Stimulated activated CD4-positive, alpha-beta T cell treated with anti-CD3 and anti-CD28 coated beads, Interleukin-2, amount 100 ng/mL, for 24 hours (primary cell): ENCODE measurements at places on chromosomes 7 and 10.

DNA sequence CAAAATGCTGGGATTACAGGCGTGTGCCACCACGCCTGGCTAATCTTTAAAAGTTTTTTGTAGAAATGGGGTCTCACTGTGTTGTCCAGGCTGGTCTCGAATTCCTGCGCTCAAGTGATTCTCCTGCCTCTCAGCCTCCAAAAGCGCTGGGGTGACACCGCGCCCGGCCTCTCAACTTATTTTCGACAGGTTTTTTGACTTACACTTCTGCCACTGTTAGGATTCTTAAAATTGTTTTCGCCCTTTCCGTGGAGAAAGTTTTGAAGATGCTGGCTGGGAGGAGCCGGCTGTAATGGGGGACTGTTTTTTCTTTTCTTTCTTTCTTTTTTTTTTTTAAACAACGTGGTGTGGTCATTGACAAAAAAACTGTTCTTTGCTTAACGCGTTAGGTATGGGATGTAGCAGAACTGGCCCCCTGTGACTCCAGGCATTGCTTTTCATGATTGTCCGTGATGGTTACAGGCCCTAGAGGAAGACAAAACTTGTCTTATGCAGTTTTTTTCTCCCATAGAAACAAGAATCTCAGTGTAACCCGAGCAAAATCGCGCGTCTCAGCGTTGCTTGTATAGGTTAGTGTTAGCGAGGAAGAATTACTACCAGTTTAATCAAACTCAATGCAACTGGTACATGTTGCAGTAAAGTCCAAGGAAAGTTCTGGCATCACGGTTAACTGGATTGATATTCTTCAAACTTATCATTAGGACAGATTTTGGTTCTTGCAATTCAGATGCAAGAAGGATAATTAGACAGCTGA is 72.2 kb downstream of the DAGLB start:
- DNase-seq: peak; percentile 25

GRCh38 chr7:2623698-2624014 is 8.1 kb upstream of the TTYH3 start:
- no peak for DNase-seq

- DNase-seq: peak; percentile 73
Measured at GRCh38 chr7:142626420-142627035, 122.7 kb upstream of the PRSS1 start.

DNA sequence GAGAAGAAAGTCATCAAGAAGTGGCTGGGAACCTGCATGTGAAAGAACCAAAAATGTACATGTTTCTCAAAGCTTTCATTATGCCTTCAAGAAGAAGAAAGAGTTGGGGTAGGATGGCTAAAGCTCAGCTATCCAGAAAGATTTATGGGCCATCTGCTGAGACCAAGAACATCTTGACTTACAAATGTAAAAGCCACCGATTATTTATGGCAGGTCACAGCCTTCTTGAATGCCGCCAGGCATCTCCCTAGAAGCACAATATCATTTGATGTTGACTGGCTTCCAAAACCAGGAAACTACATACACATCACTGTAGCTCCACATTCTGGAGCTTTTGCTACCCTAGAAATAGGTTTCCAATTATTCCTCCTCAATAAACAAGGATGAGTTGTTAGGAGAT is 254.2 kb upstream of the AOAH start:
- DNase-seq: no peak

- DNase-seq: no peak
Measured at GRCh38 chr10:33208166-33208565, 126.3 kb downstream of the NRP1 start.

DNA sequence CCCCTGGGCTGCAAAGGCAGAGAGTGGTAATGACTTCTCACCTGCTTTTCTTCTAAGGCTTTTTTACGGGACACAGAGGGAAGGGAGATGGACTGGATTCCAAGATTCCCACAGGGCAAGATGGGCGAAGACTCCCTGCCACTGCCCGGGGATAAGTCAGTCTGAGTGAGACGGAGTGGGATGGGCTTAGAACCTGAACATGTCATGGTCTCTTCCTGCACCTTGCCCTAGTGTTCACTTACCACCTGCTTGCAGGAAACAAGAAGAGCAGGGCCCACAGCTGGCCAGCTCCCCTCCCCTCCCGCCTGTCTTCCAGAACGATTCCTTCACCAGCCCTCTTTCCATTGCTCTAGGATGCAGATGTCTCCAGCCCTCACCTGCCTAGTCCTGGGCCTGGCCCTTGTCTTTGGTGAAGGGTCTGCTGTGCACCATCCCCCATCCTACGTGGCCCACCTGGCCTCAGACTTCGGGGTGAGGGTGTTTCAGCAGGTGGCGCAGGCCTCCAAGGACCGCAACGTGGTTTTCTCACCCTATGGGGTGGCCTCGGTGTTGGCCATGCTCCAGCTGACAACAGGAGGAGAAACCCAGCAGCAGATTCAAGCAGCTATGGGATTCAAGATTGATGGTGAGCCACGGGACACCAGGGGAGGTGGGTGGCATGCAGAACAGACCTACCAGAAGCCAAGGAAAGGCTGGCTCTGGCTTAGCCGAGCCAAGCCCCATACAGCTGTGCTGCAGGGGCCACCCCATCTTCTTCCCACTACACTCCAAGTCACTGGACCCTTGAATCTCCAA is 1.3 kb downstream of the SERPINE1 start:
- DNase-seq: no peak

- DNase-seq: no peak
Measured at GRCh38 chr10:95791425-95791979, 35.5 kb downstream of the ENTPD1 start.

DNA sequence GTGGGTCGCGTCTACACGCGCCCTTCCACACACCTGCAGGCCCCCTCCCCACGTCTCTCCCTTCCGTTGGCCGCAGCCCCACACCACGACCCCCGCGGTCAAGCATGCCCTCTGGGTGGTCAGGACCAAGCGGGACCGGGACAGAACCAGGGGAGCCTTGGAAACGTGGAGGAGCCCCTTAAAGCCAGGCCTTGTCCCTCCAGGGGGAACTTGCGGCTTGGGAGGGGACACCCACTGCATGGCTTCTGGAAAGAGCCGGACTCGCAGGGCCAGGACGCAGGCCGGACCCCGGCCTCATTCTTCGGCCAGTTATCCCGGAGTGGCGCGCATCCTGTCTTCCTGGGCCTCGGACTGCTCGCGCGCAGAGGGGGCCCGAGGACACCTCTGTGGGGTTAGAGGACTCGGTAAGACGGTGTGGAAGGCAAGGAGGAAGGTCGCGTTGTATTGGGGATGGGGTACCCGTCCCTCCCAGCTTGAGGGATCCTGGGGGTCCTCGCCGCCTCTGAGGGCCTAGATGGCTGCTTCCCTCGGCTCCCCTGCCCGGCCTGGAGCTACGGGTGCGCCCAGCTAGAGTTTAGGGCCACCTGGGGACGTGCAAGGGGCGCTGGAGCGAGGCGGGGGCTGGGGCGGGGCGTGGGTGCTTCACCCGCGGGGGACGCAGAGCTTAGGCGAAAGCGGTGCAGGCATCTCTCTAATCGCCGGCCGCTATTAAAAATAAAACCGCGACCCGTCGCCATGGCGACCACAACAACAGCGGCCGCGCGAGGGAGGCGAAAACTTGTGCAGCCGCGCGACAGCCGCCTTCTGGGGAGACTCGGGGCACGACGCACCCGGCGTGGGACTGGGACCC is 1.8 kb upstream of the PDGFA start:
- peak; percentile 36 for DNase-seq

GRCh38 chr7:138632826-138633602 is 68.1 kb downstream of the SVOPL start:
- no peak for DNase-seq

DNA sequence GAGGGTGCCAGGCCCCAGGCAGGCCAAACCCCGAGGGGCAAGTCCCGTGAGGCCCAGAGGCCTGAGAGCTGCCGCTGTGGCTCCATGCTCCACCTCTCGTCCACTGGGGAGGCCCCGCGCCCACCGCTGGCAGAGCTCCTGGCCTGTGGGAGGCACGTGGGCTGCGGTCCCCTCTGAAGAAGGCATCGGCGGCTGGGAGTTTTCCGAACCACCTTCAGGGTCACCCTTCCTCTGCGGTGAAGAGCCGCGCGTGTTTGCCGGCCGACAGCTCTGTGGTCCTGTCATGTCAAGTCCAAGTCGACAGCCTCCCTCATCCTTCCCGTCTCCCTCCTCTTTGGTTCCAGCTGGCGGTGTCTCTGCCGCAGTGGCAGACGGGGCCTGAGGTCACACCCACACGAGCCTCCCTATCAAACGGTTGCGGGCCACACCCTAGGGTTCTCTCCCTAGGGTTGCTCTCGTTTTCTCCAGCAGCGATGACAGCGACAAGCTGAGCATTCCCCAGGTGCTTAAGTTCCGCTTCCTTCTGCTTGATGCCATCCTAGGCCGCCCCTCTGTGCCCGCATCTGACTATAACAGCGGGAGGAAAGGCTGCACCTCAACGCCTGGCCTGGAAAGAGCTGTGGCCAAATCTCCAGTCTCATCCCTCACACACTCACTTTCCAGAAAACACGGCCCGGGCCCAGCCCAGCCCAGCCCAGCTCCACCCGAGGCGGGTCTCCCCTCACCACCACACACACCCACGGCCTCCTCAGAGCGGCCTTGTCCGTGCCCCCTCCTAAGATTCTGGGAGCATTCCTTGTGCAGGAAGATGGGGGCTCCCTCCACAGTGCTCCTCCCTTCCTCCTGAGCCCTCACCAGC is 185.0 kb downstream of the ELFN1 start:
- no peak for DNase-seq

GRCh38 chr10:104321725-104322415 is 16.4 kb downstream of the ITPRIP start:
- DNase-seq: no peak

GRCh38 chr7:155815332-155816191 is 3.3 kb upstream of the SHH start:
- DNase-seq: peak; percentile 84

DNA sequence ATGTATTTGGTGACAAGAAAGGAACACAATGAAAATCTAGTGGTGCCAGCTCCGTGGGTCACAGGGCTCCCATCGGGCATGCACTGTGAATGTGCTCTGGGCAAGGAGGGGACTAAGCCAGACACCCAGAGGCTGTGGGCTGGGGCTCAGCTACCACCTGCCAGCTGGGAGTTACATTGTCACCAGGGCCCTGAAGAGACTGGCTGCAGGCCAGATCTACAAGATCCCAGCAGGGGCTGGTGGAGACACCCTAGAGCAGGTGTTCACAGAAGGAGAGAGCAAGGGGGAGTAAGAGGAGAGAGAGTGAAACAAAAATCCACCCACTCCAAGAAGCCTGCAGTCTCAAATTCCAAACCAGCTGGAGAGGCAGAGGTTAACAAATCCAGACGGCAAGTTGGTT is 116.6 kb upstream of the ADCY1 start:
- no peak for DNase-seq

DNA sequence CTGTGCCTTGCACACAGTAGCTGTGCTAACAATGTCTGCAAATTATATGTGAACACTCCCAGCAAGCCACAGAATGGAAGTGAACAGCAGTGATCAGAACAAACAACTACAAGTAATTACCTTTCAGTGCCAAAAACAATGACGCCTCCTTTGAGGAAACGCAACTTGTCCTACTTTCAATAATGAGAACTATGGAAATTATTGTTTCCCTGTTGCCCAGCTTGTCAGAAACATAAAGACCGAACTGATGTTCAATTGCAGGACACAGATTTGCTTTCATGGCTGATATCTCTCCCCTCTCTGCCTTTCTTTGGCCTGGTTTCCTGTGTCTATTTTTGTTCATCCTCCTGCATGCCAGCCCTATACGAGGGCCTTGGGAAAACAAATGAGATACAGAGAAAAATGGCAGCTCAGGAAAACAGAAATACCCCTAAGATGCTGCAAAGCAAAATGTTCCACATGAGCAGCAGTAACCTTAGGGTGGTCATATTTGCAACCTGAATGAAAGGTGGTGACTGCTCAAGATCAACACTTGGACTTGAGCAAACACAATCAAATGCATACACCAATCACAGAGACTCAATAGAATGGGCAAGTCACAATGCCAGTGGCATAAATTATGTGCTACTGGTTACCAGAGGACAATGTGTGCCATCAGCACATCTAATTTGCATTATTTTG is 26.8 kb downstream of the COBL start:
- DNase-seq: no peak

- DNase-seq: no peak
Measured at GRCh38 chr10:112299456-112299855, 16.3 kb downstream of the TECTB start.

GRCh38 chr10:116769791-116770190 is 27.4 kb upstream of the HSPA12A start:
- no peak for DNase-seq

GRCh38 chr7:1223196-1223981 is 9.3 kb upstream of the UNCX start:
- DNase-seq: no peak

- no peak for DNase-seq
Measured at GRCh38 chr10:5482016-5482415, 17.4 kb downstream of the CALML5 start.

DNA sequence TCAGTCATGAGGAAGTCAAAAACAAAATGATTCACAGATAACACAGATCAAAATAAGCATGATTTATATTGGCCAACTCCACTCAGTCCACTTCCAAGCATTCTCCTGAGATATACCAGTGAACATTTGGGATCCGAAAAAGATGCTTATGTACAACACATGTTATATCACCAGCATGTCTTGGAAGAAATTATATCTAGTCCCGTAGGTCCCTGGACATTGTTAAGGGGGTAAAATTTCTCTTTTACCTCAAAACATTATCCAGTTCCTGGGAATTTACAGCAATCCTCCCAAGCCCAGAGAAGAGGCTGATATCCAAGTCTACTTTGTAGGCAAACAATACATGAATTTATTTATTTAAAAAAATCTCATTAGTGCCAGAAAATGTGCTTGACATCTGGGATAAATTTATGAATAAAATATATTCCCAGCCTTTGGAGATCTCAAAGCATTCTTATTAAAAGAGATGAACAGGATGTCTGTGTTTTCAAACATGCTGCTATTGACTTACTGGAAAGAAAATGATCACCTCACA is 582.2 kb upstream of the ZWINT start:
- DNase-seq: no peak

- no peak for DNase-seq
Measured at GRCh38 chr7:130381468-130382312, 1.4 kb downstream of the CPA1 start.

GRCh38 chr10:124573726-124574455 is 112.3 kb downstream of the LHPP start:
- no peak for DNase-seq

GRCh38 chr10:75228834-75229233 is 6.9 kb downstream of the COMTD1 start:
- DNase-seq: no peak

GRCh38 chr7:116195451-116195850 is 14.9 kb upstream of the TES start:
- no peak for DNase-seq

- no peak for DNase-seq
Measured at GRCh38 chr7:26275213-26275612, 16.4 kb upstream of the SNX10 start.

DNA sequence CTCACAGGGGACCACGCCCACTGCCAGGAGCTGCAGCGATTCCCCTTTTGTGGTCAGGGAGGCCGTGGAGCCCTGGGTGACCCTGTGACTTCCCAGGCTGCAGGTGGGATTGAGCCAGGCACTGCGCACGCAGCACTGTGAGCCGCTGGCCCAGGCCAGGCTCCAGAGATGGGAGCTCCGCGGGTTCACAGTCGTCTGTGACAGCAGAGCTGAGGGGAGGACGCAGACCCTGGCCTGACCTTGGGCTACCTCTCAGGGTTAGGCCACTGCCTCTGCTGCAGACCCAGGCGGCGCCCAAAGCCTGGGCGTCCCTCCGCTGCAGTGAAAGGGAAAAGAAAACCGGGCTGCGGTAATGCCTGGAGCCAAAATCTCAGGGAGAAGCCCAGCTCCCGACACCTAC is 107.5 kb upstream of the GPR26 start:
- no peak for DNase-seq

- peak; percentile 43 for DNase-seq
Measured at GRCh38 chr10:21526860-21527597, 1.5 kb upstream of the SKIDA1 start.

- DNase-seq: no peak
Measured at GRCh38 chr10:7560519-7560918, 106.2 kb downstream of the ITIH5 start.
